ENCODE measurements at places on chromosomes 12 and 14.

DNA sequence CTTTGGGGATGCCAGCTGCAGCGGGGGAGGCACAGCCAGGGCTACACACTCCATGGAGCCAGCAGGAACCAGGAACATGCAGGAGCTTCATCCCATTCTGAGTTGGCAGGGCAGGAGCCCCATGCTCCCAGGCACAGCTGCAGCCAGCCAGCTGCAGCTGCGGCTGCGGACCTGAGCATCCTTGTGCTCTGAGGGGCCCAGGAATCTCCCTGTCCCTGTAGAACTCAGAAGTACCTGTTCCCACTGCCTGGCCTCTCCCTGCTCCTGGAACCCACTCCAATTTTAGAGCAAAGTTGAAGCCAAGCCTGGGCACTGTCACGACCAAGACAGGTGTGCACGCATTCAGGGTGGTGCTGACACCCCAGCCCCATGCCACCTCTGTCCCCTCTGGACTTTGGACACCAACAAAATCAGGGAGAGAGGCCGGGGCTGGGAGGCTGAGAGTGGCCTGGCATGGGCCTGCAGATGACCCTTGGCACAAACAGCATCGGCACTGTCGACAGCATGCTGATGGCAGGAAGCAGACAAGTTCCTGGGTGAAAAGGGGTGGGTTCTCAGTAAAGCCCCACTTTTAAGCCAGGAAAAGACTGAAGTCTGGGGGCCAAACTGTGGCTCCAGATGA is 257.3 kb upstream of the LRFN5 start:
- no peak for DNase-seq

DNA sequence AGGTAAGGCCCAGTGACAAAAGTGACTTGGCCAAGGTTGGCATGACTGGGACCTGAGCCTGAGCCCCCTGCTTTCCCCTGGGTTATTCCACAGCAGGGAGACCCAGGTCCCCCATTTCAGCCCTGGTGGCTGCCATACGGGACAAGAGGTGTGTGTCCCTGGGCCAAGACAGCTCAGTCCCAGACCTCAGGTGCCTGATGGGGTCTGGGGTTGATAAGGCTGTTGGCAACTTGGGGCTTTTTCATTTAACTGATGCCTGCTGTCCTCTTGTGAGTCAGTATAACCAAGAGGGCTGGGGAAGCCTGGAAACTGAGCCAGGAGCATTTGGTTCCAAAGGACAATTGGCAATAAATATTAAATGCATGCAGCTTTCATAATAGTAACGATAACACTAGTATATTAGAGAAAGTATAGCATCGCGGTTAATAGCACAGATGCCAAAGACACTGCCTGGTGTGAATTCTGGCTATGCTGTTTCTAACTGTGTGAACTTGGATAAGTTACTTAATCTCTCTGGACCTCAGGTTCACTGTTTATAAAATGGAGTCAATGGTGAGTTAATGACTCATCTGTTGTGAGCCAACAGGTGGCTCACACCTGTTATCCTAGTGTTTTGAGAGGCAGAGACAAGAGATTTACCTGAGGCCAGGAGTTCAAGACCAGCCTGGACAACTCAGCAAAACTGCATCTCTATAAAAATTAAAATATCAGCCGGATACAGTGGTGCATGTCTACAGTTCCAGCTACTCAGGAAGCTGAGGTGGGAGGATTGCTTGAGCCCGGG is 898 bp downstream of the SDSL start:
- peak; percentile 30 for DNase-seq

DNA sequence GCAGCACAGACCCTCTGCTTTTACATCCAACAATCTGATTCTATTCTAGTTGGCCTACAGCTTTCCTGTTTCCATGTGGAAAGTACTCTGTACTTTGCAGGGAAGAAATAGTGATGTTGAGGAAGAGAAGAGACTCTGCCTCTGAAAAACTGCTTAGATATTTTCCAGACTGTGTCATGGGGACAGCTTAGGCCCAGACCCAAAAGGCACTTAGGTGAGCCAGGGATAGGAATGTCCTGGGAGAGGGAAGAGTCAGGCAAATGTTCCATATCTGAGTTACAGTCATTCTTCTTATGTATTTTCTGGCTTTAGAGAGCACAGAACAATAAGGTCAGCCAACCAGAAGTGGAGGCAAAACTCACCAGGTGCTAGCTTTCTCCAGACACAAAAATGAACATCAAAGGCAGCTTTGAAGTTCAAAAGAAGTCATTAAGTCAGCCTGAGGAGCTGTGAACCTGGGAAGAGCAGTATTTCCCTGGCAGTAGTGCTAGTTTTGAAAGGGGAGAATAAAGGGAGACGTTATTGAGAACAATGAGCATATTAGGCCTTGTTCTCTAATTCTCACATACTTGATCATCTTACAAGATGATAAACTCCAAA is 199.7 kb upstream of the LMNTD1 start:
- no peak for DNase-seq

DNA sequence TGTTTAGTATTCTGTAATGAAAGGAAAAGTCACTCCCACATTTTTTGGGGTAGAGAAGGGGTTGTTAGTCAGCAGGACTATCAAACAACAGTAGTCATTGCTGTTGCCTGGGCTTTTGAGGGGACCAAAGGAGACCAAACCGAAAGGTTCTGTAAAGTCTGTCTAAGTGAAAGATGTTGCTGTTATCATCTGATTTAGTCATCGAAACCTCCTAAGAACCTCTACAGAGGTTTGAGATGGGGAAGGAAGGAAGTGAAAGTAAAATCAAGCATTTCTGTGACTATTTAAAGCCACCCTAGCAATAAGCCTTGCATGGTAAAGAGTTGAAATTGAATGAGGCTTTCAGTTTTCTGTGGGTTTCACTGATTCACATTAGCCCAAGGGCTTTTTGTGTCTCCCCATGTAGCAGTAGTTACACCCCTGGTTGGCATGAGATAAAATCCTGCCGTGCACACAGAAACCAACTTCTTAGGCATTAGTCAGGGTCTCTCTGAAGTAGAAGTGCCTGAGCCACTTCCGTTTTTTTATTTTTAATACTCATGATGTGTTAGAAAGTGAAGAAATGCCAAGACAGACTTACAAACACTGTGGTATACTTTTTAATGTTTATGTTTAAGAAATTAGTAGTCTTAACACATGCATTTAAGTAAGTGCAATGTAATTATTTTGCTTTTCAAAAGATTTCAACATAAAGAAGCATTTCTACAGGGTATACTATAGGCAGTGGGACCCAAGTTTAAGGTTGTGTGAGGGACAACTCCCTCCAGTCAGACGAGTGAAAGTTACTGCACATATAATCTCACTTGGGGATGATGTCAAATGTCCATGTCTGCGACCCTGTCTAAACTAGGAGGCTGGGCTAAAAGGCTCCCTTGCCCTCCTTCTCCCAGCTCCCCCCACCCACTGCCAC is 50.4 kb downstream of the DYRK2 start:
- peak; percentile 96 for DNase-seq

- DNase-seq: peak; percentile 23
Observed at GRCh38 chr12:12265571-12266388, 1.1 kb downstream of the LRP6 start.

GRCh38 chr12:5622280-5622679 is 190.4 kb downstream of the NTF3 start:
- no peak for DNase-seq

DNA sequence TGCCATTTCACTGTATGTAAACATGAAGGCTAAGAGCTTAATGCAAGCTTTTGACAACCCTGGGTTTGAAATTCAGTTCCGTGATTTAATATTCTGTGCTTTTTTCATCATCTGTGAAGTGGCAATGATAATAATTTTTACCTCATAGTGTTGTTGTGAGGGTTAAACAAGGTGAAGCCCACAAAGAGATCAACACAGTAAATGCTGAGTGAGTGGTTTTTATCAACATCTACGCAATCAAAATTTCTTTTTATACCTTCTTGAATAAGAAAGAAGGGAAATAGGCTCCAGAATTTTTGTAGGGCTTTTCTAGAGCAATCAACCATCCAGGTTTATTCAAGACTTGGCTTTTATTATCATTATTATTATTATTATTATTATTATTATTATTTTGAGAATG is 490.8 kb downstream of the SOX5 start:
- DNase-seq: no peak

- peak; percentile 98 for DNase-seq
Observed at GRCh38 chr14:64720131-64720576, 15.9 kb downstream of the PLEKHG3 start.

- DNase-seq: no peak
Observed at GRCh38 chr14:52227619-52228222, 39.8 kb upstream of the PTGDR start.

GRCh38 chr14:102314242-102315011 is 5.1 kb upstream of the ZNF839 start:
- peak; percentile 70 for DNase-seq

DNA sequence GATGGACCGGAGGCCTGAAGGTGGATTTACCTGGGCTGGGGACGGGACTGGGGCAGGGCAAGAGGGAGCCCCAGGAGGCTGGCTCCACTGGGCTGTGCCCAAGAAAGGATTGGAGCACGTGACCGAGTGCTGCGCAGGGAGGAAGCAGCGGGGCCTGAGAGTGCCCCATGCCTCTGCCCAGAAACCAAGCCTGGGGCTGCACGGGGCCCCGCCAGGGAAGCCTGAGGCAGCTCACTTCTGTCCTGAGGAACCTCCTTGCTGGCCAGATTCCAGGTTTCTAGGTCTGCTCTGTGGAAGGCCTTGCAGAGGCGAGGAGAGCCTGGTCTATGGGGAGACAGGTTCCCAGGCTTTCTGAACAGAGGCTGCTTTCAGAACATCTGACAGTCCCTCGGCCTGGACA is 10.4 kb downstream of the NGB start:
- no peak for DNase-seq

- no peak for DNase-seq
Observed at GRCh38 chr14:47959740-47960139, 284.3 kb upstream of the MDGA2 start.

DNA sequence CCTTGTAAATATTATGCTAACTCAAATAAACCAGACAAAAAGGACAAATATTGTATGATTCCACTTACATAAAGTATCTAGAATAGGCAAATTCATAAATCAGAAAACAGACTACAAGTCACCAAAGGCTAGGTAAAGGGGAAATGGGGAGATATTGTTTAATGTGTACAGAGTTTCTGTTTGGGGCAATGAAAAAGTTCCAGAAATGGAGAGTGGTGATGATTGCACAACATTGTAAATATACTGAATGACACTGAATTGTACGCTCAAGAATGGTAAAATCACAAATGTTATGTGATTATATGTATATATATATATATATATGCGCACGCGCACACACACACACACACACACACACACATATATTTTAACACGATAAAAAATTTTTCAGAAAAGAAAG is 182.5 kb downstream of the SLC2A13 start:
- DNase-seq: no peak

- DNase-seq: no peak
Observed at GRCh38 chr12:78121969-78122610, 291.4 kb downstream of the NAV3 start.

- no peak for DNase-seq
Observed at GRCh38 chr14:58785701-58786100, 147.9 kb downstream of the DACT1 start.

- no peak for DNase-seq
Observed at GRCh38 chr14:33726685-33727084, 224.2 kb downstream of the EGLN3 start.

GRCh38 chr14:22419620-22420019 is 169.4 kb downstream of the DAD1 start:
- DNase-seq: no peak

DNA sequence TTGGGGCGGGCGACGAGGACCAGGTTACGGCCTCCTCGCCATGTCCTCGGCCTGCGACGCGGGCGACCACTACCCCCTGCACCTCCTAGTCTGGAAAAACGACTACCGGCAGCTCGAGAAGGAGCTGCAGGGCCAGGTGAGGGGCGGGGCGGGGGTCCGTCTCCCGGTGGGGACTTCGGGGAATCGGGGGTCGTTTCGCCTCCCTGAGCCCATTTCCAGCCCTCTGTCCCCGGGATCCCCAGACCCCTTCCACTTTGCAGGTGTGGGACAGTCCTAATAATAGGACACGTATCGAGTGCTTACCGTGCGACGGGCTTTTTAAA is 380 bp downstream of the ANKRD13A start:
- DNase-seq: no peak

DNA sequence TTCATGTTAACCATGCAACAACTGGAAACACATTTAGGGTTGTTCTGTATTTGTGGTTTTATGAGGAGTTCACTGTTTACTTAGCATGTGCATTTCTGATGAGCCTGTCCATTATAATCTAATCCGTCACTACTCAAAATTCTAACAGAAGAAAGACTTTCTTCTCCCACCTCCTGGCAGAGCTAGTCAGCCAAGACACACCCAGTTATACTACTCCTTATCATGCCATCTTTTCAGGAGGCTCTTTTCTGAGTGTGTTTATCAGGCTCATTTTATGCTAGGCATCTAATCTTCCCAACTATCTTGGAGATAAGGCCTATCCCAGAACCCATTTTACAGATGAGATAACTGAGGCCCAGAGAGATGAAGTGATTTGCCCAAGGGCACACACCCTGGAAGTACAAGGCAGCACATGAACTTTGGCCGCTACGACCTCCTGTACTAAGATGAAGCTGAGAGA is 10.4 kb upstream of the MED13L start:
- no peak for DNase-seq

- no peak for DNase-seq
Observed at GRCh38 chr12:110941391-110941790, 21.0 kb upstream of the MYL2 start.

GRCh38 chr12:89395712-89396111 is 43.4 kb upstream of the DUSP6 start:
- DNase-seq: no peak

- no peak for DNase-seq
Observed at GRCh38 chr12:54988402-54989054, 4.0 kb upstream of the TESPA1 start.

GRCh38 chr14:96268431-96269358 is 12.7 kb downstream of the BDKRB1 start:
- DNase-seq: peak; percentile 99

DNA sequence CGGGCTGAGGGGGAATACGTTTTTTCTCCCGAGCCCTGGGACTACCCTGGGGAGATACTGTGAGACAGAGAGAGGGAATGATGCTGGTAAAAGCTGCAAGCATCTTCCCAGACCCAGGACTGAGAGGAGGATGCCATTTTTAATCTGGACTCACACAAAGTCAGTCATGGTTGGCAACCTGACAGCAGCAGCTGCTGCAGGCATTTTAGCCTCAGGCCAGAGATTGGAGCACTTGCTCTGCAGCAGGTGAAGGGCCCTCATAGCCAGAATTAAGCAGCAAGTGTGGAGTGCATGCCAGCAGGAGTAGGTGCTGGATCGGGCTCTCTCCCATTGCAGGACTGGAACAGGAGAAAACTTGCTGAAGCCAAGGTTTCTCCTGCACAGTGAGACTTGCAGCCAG is 361.1 kb upstream of the CLEC14A start:
- no peak for DNase-seq
